ENCODE measurements at places on chromosomes 7 and 10.
A peak's percentile ranks its signal among the peaks of the same experiment; 100 is the strongest.

GRCh38 chr7:157905651-157906461 is 569.1 kb downstream of the DNAJB6 start:
- no peak for DNase-seq

GRCh38 chr10:17077890-17078289 is 51.7 kb downstream of the CUBN start:
- DNase-seq: no peak

DNA sequence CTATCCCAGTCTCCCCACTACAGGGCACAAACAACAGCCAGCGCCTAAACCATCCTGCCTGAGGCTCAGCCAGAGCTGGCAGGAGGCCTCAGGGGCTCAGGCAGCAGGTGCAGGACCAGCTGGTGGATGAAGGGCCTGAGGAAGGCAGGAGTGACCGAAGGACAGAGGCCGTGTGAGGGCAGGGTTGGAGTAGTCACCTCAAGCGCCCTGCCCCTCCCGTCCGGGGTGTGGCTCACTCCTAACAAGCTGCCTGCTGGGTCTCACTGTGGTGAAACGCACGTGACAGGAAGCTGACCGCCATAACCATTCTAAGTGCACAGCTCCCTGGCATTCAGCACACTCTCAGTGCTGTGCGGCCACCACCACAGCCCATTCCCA is 281.1 kb downstream of the ELFN1 start:
- DNase-seq: peak; percentile 39

DNA sequence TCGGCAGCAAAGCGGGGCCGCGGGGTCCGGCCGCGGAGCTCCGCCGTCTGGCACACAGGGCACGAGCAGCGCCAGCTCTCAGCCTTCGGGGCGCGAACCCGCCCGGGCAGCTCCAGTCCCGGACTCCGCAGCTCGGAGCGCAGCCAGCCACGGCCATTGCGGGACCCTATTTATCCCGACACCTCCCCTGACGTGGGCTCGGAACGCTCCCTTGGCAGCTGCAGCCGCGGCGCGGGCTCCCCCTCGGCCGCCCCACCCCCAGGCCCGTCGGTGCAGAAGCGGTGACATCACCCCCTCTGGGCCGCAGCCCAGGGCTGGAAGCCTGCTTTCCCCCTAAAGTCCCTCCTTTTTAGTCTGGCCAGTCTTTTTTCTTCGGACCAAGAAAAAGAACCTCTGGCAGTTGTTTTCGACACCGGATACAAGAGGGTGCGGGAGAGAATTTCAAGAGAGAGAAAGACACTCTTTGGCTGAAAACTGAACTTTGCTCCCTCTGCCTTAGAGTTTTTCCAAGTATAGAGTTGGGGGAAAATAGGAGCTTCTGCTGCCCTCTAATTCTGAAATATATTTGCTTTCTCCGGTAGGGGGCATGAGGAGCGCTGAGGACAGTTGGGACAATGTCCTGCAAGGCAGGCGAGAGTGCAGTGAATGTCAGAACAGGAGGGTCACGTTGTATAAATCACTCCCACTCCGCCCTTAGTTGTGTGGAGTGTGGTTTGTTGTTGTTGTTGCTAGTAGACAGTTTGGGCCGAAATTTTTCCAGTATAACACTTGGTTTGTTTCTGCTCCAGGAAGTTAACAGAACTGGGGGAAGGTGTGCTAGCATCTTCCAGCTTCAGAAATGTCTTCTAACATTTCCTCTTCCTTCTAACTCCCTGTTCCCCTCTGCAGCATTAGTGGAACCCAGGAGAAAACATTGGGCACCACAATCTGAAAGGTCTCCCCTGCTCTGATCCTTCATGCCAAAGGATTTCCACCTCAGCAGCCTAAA is at the start of gene SFRP4:
Gene SFRP4 (minus strand): TSS at position 145 of the 988 bp plus-strand sequence. CDS start 280 bp downstream, outside the sequence.
- peak; percentile 60 for DNase-seq

- DNase-seq: no peak
Observed at GRCh38 chr10:103109821-103110220, 83.3 kb downstream of the NT5C2 start.

DNA sequence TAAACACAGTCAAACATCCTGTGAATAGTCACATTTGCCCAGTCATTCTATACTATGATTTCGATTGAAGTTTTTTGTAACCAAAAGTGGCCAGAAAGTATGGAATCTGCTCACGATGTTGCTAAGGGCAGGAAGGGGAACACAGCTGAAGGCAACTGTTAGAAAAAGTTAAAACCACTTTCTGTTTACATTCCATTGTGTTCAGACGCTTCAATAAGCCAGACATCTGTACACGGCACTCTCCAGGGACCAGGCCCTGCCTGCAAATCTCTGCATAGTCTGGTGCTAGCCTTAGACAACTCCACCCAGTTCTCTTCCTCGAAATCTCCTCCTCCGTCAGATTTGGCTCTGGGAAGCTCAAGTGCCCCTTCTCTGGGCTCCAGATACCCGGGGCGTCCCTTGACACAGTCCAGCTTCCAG is 17.1 kb upstream of the TMEM120A start:
- peak; percentile 94 for DNase-seq

GRCh38 chr10:11299125-11299524 is 281.5 kb downstream of the CELF2 start:
- no peak for DNase-seq

DNA sequence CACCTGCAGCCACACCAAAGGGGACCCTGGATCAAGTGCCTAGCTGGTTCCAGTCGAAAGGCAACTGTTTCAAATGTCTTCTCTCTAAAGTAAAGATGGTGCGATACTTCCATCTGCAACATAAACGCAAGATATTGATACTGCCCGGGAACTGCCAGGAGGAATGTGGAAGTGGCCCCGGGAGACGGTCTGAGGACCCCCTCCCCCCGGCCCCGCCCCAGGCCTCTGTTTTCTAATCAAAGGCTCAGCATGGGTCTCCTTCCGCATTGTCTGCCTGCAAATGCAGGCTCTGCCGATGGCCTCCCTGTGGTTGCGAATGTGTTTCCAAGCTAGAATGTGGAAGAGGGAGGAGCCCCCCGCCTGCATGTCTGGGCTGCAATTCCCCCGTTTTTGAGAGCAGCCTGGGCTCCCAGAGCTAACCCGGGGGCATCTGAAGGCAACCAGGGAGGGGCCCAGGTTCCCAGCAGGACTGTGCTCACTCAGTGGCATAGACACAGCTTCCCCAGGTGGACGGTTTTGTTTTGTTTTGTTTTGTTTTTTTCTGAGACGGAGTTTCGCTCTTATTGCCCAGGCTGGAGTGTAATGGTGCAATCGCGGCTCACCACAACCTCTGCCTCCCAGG is 223.9 kb upstream of the PPP2R2D start:
- DNase-seq: no peak

DNA sequence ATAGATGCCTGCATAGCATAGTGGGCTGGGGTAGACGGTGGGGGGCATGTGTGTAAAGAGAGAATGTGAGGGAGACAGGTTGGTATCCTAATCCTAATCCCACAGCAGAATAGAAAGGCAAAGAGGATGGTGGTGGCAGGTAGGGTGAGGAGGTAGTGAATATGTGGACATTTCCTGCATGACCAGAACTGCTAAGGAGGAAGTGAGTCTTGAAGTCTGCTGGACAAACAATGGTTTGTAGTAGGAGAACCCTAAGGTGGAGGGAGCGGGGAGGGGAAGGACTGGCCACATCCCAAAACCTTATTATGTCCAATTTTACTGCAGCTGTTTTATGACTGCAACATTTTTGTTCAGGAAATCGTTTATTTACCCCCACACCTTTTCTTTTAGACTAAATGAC is 279.7 kb downstream of the AUTS2 start:
- no peak for DNase-seq

GRCh38 chr10:12768156-12769100 is 233.1 kb downstream of the CCDC3 start:
- no peak for DNase-seq

GRCh38 chr7:80971225-80971624 is 52.4 kb upstream of the SEMA3C start:
- DNase-seq: no peak

All from AG08395 (cell line).